Renal pelvis (tissue), 12 donors: ENCODE measurements at places on chromosomes 3 and 15. TPM values are rescaled to one million over a fixed set of nuclear protein-coding genes. Genes with fewer than 3 reads are reported as not detected.

DNA sequence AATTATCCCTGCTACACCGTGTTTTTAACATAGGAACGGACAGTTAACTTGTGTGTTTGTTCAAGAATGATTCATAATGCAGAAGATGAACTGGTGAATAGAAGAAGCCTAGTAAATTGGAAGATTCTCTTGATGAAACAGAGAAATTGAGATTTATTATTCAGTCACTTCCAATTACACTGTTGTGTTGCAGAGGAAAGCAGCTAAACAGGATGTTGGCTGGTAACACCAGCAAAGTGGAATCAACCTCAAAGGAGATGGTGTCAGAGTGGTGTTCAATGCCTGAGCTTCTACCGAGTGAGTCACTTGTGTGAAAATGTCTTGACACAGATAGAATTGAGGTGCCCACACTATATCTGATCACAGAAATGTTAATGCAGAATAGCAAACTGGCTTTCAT lies 399.6 kb downstream of the LPP start:
- DNase-seq: no peak

- no peak for DNase-seq
Observed at GRCh38 chr3:126035362-126036050, 48.4 kb downstream of the SLC41A3 start.

GRCh38 chr3:195916991-195917390 lies 8.6 kb upstream of the TNK2 start:
- DNase-seq: no peak

DNA sequence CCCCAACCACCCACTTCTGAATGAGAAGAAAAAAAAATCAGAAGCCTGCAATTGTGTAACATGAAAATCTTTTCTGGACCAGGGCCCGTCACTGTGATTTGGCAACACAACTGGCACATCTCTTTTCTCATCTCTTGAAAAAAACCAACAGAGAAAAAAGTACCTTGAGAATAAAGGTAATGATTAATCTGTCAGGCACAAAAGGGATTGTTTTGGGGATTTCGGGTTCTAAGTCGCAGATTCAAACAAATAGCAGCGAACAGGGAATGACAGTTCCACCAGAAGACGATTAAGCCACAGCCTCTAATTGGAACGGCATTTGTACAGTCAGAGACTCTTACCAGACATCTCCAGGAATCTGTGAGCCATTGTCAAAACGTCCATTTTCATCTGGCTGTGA lies at the start of gene AQP9:
Gene AQP9, plus strand, starts transcription at position 276 of the 400 bp plus-strand sequence. CDS start 185 bp downstream, outside the sequence.
- DNase-seq: no peak

The HHLA2 gene
- 16.5 TPM for polyA plus RNA-seq

- DNase-seq: no peak
Observed at GRCh38 chr15:84597296-84597695, 3.5 kb upstream of the ZSCAN2 start.

The CHP1 gene
- polyA plus RNA-seq: 59.6 TPM

DNA sequence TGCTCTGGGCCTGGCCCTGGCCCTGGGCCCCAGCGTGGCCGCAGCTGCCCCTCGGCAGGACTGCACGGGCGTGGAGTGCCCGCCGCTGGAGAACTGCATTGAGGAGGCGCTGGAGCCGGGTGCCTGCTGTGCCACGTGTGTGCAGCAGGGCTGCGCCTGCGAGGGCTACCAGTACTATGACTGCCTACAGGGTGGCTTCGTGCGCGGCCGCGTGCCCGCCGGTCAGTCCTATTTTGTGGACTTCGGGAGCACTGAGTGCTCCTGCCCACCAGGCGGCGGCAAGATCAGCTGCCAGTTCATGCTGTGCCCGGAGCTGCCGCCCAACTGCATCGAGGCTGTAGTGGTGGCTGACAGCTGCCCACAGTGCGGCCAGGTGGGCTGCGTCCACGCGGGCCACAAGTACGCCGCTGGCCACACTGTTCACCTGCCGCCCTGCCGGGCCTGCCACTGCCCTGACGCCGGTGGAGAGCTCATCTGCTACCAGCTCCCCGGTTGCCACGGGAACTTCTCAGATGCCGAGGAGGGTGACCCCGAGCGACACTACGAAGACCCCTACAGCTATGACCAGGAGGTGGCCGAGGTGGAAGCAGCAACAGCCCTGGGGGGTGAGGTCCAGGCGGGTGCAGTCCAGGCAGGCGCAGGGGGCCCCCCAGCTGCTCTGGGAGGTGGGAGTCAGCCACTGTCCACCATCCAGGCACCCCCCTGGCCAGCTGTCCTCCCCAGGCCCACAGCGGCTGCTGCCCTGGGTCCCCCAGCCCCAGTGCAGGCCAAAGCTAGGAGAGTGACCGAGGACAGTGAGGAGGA lies 21.7 kb downstream of the FBLN2 start:
- DNase-seq: no peak

- no peak for DNase-seq
Observed at GRCh38 chr3:66655044-66655443, 154.2 kb upstream of the LRIG1 start.

DNA sequence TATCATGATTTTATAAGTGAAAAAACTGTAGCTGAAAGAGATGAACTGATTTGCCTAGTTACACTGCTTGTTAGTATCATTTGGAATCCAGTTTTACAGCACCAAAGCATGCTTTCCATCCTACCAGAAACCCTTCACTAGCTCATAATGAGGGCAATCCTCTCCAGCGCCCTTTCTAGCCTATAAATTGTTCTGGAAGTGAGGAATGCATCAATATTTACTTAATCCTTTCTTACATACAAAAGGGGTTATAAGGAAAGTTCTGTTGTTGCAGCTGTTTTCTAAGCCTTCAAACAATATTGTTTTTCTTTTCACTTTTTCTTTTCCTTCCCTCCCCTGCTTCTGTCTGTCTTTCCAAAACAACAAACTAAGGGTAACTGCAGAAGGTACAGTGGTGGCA lies 11.0 kb upstream of the PCCB start:
- peak; percentile 34 for DNase-seq

- no peak for DNase-seq
Observed at GRCh38 chr3:178771511-178771910, 235.3 kb downstream of the KCNMB2 start.

- DNase-seq: no peak
Observed at GRCh38 chr3:46112296-46112695, 85.0 kb upstream of the XCR1 start.

GRCh38 chr15:70508561-70509281 lies 254.6 kb downstream of the UACA start:
- peak; percentile 86 for DNase-seq

The SLC22A14 gene
- 0.36 TPM for polyA plus RNA-seq

The CHRFAM7A gene
- polyA plus RNA-seq: 5.9 TPM

- DNase-seq: no peak
Observed at GRCh38 chr3:39166932-39167532, 13.6 kb upstream of the CSRNP1 start.

The TTLL13 gene
- polyA plus RNA-seq: not detected

DNA sequence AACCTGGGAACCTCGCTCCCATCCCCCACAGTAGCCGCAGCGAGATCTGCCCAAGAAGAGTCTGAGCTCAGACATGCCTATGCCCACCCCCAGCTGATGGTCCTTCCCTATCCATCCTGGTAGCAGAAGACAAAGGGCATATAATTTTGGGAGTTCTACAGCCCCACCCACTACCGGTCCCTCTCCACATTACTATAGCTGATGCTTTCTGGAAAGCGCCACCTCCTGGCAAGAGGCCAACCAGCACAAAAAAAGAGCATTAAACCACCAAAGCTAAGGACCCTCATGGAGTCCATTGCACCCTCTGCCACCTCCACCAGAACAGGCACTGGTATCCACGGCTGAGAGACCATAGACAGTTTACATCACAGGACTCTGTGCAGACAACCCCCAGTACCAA lies 168.4 kb downstream of the MEGF11 start:
- DNase-seq: no peak

DNA sequence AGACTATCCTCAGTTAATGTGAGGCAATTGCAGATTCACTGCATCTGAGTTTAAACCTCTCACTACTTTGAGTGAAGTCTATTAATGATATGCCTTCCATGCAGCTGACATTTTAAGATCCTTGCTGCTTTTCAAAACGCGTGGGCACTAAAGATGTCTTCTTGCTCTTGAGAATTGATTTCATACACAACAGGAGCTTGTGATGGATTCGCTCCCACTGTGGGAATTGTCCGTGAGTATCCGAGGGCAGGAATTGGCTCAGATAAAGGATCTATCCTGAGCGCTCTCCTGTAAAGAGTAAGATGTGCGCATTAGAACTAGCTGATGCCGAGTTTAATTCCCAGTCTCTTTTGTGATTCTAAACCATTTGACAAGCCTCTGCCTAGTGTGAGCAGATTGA lies 167.9 kb downstream of the ROBO2 start:
- DNase-seq: no peak

The CPN2 gene
- 0.62 TPM for polyA plus RNA-seq

- DNase-seq: no peak
Observed at GRCh38 chr3:24222165-24222805, 272.4 kb downstream of the THRB start.

The ANKDD1A gene
- 5.1 TPM for polyA plus RNA-seq

GRCh38 chr3:28243424-28244106 lies 2.1 kb downstream of the CMC1 start:
- DNase-seq: no peak

DNA sequence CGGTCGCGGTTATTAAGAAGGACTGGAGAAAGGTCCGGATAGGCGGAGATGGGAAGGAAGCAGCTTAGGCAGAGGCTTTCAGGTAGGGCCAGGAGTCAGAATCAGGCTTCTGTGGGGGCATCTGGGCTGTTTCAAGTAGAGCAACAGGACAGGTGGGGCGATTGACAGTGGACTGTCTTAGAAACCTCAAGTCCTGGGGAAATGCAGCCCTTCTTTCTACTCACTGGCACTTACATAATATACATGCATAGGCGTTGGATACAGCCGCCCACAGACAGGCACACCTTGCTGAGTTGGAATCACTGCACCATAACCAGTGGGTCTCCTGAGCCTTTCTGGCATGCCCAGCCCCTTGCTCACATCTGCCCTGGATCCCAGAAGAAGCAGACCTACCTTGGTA lies 730 bp downstream of the MYD88 start:
- no peak for DNase-seq

- no peak for DNase-seq
Observed at GRCh38 chr3:66464512-66464894, 36.3 kb downstream of the LRIG1 start.

GRCh38 chr3:18124501-18124900 lies 300.6 kb downstream of the SATB1 start:
- DNase-seq: no peak

DNA sequence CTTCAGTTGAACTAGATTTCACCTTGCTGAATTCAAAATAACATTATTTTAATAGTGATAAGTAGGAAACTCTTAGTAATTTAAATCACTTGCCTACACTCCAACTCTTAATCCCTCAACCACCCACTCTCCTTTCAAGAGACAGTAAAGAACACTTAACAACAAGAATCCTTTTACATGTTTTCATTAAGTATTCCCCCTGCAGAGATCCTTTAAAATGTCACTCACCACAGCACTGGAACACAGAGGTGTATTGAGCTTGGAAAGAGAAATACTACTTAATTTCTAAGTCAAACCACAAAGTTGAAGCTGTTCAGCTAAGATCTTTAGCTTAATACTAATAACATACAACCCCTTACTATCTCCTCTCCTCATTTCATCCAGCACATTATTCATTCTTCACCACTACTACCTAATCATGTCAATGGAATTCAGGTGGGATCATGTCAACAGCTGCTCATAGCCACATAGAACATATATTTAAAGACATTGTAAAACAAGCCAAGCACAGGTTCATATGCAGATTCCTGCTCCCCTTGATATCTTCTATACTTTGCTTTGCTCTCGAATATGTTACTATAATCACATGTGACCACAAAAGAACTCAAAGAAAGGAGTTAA lies 40.5 kb downstream of the IMPG2 start:
- no peak for DNase-seq

The CASR gene
- polyA plus RNA-seq: 28.2 TPM

GRCh38 chr3:61991706-61992105 lies 381.6 kb downstream of the FEZF2 start:
- no peak for DNase-seq

The MOBP gene
- polyA plus RNA-seq: 0.30 TPM

DNA sequence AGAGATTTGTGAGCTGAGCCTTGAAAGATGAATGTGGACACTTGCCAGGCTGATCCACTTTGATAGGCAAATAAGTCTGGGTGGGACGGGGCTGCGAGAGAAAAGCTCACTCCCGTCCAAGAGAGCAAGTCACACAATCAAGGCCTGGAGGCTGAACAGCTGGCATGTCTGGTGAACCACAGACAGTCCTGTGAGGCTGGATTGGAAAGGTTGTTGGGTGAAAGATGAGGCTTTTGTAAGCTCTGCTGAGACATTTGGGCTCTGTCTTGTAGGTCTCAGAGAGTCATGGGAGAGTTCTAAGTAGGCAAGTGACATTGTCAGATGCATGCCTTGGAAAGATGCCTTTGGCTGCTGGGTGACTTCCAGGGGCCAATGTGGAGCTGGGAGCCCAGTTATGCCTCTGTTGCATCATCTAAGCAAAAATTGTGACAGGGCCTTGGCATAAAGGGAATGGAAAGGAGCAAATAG lies 38.5 kb downstream of the RPLP1 start:
- DNase-seq: no peak

The KLHL40 gene
- 0.07 TPM for polyA plus RNA-seq

GRCh38 chr3:29544701-29545363 lies 264.0 kb downstream of the RBMS3 start:
- DNase-seq: no peak

DNA sequence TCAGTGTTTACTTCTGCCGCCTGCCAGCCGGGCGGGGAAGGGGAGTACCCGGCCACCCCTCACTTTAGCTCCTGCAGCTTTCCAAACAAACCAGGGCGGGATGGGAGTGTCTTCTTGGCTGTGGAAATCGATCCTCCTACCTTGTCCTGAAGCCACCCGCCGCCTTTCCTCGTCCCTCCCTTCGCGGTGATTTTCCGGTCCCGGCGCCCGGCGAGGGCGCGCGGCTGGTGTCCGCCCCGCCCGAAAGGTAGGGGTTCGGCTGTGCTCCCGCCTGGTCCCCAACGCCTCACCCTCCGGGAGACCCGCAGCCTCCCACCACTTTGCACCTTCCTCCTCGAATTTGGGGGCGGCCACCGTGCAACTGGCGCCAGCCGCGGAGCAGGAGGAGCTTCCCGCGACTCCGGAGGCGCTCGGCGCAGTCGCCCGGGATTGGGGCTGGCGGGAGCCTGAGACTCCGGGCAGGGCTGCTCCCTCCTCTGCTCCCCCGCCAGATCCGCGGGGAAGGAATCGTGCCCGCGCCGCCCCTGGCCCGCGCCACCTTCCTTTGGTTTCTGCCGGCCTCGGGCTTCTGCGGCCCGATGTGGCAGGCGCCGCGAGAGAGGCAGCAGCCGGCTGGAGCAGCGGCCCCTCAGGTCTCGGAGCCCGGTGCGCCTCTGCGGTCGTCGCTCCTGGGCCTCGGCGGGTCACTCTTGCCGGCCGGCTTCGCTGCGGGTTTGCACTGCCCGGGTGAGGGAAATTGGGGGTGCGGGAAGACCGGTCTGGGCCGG lies 30.7 kb upstream of the ST3GAL6 start:
- DNase-seq: peak; percentile 50

The PIERCE2 gene
- 6.0 TPM for polyA plus RNA-seq

GRCh38 chr3:69539134-69539533 lies 153.2 kb upstream of the FRMD4B start:
- DNase-seq: no peak

The CYP1A1 gene
- 0.04 TPM for polyA plus RNA-seq
